ENCODE measurements at places on chromosomes 6 and 20.

DNA sequence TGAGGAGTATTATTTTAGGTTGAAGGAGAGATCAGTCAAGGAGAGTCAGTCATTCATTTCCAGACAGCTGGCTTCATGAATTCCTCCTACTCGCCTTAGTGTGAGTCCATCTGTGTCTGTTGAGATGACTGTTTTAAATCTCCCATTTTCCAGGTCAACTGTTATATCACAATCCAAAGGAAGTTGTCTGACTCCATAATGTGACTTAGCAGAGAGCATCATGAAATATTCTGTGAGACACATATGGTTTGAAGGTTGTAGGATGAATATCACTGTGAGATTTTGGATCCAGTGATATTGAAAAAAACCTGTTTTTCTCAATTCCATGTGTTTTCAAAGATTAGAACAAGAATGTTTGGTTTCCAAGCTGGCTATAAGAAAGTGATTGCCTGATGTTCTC is 530.2 kb upstream of the MAN1A1 start:
- no peak for DNase-seq

DNA sequence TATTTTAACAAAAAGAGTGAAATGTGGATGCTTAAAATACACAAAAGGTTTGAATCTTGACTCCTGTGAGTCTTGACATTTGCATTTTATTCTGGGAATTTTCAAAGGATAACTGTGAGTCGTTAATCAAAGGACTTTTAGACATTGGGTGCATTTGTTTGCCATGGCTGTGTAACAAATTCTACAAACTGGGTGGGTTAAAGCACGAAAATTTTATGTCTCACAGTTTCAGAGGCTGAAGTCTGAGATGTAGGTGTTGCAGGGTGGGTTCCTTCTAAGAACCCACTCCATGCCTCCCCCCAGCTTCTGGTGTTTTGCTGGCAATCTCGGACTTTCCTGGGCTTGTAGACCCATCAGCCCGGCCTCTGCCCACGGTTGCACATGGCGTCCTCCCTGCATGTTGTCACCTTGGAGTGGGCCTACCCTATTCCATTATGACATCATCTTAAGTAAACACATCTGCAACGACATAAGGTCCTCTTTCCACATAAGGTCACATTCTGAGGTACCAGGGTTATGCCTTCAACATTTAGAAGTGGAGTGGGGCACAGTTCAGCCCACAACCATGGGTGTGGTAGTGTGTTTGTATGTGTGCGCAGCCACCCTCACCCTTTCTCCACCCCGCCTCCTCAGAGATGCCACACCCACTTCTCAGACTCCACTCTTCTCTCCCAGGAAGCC is 113.1 kb downstream of the FOXA2 start:
- DNase-seq, result no peak

- no peak for DNase-seq
Observed at GRCh38 chr6:139680819-139681218, 306.4 kb upstream of the CITED2 start.

- no peak for DNase-seq
Observed at GRCh38 chr20:12056839-12057238, 139.1 kb downstream of the BTBD3 start.

- DNase-seq, result no peak
Observed at GRCh38 chr6:87068795-87069194, 26.1 kb downstream of the CGA start.

DNA sequence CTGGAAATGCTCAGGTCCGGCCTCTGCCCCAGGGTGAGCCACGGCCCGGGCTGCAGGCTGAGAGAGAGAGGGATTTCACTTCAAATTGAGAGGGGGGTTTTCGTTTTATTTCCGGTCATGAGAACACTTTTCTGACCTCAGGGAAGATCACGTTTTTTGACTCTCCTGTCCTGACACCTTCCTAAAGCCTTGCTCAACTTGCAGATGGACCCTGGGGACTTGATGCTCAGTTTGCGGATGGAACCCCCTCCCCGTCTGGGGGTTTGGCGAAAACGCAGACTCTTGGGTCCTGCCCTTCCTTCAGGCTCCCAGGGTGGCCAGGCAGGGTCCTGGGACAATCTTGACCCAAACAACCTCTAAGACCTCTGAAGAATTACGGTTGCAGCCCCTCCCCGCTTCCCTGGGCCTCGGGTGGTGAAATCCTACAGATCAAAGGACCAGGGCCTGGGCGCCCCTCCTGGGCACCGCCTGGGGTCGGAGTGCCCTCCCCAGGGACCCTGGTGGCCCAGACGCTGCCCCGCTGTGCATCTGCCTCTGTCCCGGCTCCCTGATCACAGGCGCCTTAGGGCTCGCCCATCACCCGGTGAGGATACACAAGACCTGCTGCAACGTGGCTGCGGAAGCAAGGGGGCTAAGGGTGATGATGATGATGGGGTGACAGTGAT is 148.2 kb downstream of the ERMARD start:
- DNase-seq, result no peak
